ENCODE measurements at places on chromosomes 16 and 17. TPM values are rescaled to one million over a fixed set of nuclear protein-coding genes. Genes with fewer than 3 reads are reported as not detected.

- DNase-seq, result no peak
Observed at GRCh38 chr16:64132759-64133361, 989.0 kb downstream of the CDH11 start.

DNA sequence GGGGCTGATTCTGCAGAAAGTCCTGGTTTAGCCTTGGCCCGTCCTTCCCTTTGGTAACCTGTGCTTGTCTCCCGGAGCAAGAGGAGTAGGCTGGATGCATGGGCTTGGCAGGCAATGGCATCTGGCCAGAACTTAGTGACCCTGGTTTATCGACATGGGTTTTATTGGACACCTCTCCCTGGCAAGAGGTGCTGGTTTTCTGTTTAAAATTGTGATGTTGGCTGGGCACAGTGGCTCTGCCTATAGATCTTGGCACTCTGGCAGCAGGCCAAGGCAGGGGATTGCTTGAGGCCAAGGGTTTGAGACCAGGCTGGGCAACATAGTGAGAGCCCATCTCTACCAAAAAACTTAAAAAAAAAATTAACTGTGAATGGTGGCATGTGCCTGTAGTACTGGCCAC is 31.2 kb downstream of the SLC12A3 start:
- no peak for DNase-seq

GRCh38 chr17:60149691-60150582 is at the start of gene CA4:
TSS of gene CA4 (plus strand) at chr17:60149973. CDS start at chr17:60150035, 62 bp downstream.
- no peak for DNase-seq

DNA sequence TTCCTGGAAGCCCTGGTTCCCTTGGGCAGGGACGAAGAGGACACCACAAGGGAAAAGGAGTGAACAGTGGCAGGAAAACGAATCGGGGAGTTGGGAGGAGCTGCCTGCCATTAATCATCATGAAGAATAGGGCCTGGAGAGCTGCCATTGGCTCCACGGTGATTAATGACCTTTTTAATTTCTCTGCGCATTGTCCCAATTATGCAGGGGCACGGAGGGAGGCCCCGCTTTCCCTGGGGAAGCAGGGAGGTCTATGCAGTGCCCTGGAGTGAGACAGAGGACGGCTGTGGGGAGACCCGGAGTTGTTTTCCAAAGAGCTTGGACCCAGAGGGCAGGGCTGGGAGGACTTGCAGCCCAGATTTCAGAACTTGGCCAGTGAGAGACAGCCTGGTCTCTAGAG is 338.9 kb upstream of the C16orf82 start:
- no peak for DNase-seq

GRCh38 chr17:82603981-82604448 is 44.2 kb downstream of the WDR45B start:
- DNase-seq, result no peak

GRCh38 chr17:11554542-11554941 is 43.7 kb upstream of the DNAH9 start:
- no peak for DNase-seq

Gene UQCRC2
- 238 TPM for total RNA-seq

Gene CRYM
- total RNA-seq, result not detected

Gene GNG13
- not detected for total RNA-seq

Gene ITGAL
- total RNA-seq, result not detected

Gene METTL9
- 165 TPM for total RNA-seq
